CD4-positive, alpha-beta T cell treated with Interleukin-21 for 1 hour (primary cell): ENCODE measurements at places on chromosomes 5 and 9.

- no peak for DNase-seq
Observed at GRCh38 chr5:14226992-14227391, 83.8 kb downstream of the TRIO start.

DNA sequence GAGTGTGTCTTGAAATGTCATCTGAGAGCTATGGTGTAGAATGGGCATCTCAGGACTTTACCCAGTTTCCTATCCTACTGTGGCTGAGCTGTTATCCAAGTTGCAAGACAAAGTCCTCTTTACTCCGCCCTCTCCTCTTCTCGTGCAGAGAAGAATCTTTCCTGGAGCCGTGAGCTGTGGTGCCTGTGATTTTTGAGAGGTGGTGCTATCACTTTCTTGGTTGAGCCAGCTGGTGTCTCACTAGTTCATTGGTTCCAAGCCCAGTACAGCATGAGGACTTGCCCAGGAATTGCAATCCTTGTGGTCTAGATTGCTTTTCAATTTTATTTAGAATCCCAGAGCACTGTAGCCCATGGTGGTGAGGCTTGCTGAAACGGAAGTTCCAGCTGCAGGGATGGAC is 2300.3 kb downstream of the MAT2B start:
- DNase-seq: no peak

DNA sequence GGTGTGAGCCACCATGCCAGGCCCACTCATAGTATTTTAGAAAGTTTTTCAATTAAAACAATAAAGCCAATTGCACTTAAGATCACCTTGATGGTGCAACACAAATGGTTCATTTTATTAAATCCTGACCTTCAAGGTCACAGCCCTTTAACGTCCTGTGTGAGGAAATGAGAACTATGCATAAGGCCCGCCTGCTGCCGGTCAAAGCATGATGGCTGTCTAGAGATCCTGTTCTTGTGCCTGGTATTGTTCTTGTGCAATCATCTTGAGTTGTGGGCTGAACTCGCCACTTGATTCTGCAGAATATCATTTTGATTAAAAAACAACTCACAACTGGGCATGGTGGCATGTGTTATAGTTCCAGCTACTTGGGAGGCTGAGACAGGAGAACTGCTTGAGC is 43.6 kb upstream of the FBXW11 start:
- no peak for DNase-seq

- DNase-seq: no peak
Observed at GRCh38 chr5:73218552-73219171, 45.7 kb downstream of the TMEM174 start.

- no peak for DNase-seq
Observed at GRCh38 chr9:106800701-106801270, 62.2 kb upstream of the ZNF462 start.

DNA sequence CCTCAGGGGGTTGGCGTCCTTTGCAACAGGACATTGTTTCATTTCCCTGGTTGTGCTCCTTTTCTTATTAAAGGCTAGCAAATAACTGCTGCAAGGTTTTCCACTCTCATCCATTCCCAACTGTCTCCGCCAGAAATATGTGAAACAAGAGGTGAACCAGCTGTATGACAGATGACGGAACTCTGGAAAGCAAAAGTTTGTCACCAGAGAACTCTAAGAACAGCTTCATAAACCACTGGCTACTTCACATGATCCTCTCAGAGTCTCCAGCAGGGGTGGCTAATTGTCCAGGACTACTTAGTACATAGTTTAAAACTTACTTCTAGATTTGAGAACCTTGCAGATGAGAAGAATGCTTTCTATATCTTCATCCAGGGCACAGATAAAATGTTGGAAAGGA is 195.9 kb upstream of the RAD23B start:
- no peak for DNase-seq

- peak; percentile 66 for DNase-seq
Observed at GRCh38 chr5:36877667-36878391, 1.3 kb downstream of the NIPBL start.

DNA sequence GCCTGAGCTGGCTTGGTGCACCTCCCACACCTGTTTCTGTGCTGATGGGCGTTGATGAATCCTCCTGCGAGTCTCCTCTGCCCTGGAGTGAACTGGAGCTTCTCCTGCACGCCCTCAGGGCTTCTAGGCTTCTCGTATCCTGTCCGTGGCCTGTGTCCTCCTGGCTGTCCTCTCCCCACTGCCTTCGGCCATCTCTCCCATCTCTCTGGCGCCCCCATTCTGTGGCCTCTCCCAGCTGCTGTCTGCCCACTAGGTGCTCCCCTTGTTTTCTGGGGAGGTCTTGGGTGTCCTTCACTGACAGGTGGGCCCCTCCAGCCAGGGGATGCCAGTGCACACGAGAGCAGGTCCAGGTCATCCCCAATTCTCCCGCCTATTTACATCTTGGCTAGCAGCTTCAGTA is 28.8 kb downstream of the AHRR start:
- DNase-seq: no peak

GRCh38 chr5:94021246-94021645 is 279.8 kb upstream of the POU5F2 start:
- DNase-seq: no peak

DNA sequence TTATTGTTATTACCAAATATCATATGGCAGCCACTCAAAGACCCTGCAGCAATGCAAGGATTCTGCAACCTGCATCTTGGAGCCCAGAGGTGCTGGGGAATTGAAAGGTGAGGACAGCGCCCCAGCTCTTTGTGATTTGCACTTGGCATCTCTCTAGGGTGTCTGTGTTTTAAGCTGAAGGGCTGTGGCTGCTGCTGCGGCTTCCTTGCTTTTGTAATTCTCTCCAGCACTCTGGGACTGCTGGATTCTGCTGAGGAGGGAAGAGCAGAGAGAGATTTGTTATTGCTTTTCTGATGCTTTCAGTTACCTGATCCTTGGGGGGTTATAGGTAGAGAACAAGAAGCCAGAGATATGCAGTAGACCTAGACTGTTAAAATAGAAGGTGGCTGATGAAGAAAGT is 562.4 kb downstream of the EBF1 start:
- DNase-seq: no peak

DNA sequence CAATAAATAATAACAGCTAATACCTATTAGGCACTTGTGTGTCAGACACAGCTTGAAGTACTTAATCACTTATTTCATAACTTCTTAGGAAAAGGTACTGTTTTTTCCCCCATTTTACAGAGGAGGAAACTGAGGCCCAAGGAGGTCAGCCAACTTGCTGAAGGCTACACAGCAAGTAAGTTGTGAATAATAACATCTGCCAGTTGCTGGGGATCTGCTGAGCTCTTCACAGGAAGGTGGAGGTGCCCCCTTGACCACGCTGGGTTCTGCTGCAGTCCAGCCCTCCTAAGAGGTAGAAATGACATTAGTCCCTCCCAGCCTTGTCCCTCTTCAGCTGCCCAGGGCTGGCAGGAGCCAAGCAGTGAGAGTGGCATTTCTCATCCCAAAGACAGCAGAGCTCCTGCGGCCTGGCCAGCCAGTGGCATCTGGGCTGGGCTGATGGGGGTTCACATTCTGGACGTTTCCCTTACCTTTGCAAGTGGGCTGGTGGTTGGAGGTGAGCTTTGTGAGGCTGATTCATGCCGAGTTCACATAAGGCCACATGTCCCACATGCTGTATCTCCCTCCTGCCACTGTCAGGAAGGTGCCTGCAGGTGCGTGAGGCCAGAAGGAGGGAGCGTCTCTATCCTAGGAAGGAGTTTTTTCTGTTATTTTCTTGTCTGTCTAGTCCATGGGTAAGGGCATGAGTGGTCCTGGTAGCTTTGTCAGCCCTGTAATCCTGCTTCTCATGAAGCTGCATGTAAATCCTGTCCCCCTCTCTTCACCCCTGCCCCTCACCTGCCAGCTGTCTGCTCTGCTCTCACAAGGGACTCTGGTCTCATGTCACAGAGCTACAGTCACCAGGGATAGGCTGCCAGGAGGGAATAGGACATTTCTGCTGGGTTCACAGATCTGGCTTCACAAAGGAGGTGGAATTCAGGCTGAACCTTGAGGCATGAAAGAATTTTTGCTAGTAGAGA is 171.7 kb downstream of the MACROH2A1 start:
- no peak for DNase-seq

DNA sequence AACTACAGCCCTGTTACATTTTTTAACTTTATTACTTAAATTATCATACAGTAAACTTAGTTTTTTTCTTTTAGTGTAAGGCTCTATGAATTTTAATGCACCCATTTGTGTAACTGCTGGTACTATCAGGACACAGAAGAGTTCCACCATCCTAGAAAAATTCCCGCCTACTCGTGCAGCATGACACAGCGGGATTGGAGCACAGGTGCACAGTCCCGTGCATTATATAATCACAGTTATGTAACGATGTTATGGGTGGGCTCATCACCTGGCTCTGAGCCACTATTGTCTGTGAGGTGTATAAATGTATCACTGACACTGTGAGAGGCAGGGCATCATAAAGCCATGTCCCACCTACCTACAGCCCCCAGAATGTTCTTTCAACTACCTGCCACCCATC is 80.7 kb downstream of the DRD1 start:
- DNase-seq: no peak

DNA sequence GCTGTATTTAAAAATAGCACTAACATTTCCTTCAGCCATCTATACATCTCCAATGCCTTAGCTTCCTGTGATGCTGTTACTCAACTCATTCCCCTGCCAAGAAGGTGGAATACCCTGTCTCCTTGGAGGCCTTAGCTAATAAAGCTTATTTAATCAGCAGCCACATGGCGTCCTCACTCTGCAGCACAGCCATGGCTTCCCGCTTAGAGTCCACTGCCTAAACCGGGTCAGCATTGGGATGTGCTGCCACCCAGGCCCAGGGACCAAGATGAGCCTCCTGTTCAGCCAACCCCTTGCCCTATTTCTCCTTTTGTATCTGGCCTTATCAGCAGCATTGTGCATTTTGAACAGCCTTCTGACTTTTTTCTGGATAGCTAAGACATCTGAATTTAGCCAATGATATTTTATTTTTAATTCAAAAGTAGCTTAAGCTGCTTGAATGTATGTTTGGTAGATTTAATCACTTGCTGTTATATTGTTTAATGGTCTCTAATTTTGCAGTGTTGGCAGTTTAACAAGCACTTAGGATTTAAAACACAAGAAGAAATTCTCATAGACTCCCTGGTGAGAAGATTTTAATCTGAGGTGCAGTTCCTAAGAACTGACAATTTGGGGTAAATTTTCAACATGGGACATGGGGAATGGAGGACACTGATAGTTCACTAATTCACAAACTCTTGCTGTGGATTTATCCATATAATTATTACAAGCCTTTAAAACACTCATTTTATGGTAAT is 113.0 kb downstream of the RPS23 start:
- no peak for DNase-seq

- no peak for DNase-seq
Observed at GRCh38 chr5:138733509-138733908, 19.7 kb upstream of the CTNNA1 start.

GRCh38 chr5:122142480-122143164 is 13.3 kb downstream of the ZNF474 start:
- DNase-seq: no peak

DNA sequence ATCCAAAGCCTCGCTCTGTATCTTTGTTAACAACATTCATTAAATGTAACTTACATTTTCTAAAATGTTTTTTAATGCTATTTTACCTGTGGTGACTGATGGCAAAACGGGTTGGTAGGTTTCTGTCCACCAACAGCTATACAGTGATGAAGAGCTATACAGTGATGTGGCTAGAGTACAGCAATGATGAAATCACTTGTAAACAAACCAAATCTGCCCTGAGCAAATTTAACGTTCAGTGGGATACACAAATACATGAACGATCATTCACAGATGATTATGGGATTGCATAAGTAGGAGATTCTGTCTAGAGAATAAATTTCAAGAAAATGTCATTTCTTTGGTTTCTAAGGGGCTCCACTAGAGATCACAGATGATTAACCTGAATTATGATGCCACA is 132.7 kb downstream of the MPDZ start:
- no peak for DNase-seq

- DNase-seq: no peak
Observed at GRCh38 chr5:158852622-158853021, 247.1 kb downstream of the EBF1 start.

GRCh38 chr5:139694556-139695177 is 46.5 kb downstream of the CXXC5 start:
- no peak for DNase-seq

DNA sequence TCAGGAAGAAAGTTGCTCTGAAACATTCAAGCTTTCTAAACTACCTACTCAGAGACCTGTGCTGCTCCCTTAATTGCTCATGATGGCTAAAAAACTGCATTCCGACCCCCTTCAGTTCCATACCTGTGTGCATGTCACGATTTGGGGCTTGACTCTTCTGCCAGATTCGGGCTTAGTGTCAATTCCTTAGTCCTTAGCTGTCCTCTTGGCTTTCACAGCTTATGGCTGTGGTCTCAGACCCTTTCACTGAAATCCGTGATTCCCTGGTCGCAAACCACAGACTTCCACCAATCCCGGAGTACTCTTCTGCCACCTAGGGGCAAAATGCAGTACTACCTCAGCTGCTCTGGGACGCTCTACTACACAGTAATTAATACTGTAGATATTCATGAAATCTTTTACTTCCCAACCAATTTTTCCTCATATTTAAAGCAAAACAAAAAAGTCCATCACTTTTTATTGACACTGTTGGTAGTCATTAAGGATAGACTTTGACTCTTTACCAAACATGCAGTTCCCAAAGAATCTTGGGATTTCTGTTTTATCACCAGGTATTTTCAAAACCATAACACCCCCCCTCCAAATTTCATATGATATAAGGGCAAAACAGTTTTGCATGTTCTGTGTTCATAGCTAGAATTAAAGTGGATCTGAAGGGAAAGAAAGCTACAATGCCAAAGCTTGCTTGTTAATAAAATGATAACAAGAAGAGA is 617.4 kb downstream of the SLCO4C1 start:
- peak; percentile 22 for DNase-seq

- no peak for DNase-seq
Observed at GRCh38 chr9:134286471-134287245, 39.6 kb upstream of the RXRA start.

- DNase-seq: no peak
Observed at GRCh38 chr5:104178829-104179456, 616.4 kb upstream of the NUDT12 start.

DNA sequence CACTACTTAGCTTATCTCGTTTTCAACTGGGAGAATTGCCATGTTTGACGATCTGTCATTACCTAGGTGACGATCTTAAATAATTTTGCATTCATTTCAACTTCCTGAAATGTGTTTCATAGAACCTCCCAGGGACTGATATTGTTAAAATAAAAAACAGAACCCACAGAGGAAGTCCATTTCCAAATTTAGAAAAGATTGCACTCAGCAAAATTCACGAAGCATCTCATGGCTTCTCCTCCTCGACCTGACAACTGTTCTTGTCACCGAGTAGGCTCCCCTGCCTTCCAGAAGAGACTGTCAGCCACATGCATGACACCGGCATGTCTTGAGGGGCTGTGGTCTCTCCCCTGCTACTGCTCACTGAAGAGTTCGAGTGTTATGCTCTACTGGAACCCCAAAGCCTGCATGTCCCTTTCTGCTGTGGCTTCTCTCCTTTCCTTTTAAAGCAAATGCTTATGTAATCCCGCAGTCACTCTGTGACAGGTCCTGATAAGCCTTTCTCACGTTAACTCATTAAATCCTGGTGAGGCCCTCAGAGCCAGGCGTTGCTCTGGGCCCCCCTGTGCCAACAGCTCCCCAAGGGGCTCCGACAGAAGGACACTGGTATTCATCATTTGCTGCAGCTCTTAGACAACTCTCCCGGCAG is 26.8 kb upstream of the ANKRD33B start:
- DNase-seq: no peak
